ENCODE measurements at places on chromosomes 7 and 10.

DNA sequence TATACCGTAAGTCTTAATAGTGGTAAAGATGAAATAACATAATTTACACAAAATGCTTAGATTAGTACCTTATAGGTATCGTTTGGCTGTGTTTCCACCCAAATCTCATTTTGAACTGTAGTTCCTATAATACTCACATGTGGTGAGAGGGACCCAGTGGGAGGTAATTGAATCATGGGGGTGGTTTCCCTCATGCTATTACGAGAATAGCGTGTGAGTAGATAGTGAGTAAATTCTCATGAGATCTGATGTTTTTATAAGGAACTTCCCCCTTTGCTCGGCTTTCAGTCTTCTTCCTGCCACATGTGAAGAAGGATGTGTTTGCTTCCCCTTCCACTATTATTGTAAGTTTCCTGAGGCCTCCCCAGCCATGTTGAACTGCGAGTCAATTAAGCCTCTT, 426.3 kb upstream of the POT1 start:
- no peak for DNase-seq

GRCh38 chr10:109922358-109922975, 844 bp downstream of the XPNPEP1 start:
- peak; percentile 75 for DNase-seq

- DNase-seq, result no peak
These were observed 110.3 kb upstream of the ANLN start for GRCh38 chr7:36279200-36279925.

DNA sequence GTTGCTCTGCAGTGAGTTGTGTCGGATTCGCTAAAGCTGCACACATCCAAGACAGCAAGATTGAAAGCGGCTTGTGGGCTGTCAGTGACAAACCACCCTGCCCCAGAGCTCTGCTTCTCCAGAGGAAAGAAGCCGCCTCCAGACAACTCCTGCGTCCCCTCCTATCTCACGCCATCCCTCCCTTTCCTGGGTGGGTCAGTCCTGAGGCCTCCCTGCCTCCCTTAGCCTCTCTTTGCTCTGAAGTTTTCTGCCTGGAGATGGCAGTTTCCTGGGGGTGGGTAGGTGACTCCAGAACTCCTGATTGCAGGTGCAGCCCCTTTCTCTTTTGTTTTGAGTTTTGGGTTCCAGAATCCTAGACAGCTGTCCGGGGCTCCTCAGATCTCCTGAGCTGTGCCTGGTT, 78.7 kb downstream of the EMX2 start:
- no peak for DNase-seq

DNA sequence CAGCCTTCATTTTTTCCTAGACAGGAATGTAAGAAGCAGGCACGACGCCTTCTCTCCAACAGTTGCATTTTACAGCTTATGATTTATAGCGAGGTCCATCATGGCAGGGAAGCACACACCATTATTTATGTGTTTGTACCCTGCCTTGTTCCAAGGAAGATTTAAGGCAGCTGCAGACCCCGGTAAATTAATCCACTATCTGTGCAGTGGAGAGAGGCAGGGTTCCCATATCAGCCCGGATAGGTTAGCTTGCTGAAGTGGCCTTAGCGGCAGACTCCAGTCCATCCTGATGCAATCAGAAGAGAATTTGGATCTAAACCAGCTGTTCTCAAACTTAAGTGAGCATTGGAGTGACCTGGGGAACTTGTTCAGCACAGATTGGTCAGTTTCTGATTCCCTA, 359.4 kb downstream of the GALNT17 start:
- no peak for DNase-seq

GRCh38 chr10:31664803-31665202, 263.8 kb downstream of the ARHGAP12 start:
- no peak for DNase-seq

- DNase-seq, result no peak
These were observed 291.3 kb downstream of the PTEN start for GRCh38 chr10:88154596-88155250.

DNA sequence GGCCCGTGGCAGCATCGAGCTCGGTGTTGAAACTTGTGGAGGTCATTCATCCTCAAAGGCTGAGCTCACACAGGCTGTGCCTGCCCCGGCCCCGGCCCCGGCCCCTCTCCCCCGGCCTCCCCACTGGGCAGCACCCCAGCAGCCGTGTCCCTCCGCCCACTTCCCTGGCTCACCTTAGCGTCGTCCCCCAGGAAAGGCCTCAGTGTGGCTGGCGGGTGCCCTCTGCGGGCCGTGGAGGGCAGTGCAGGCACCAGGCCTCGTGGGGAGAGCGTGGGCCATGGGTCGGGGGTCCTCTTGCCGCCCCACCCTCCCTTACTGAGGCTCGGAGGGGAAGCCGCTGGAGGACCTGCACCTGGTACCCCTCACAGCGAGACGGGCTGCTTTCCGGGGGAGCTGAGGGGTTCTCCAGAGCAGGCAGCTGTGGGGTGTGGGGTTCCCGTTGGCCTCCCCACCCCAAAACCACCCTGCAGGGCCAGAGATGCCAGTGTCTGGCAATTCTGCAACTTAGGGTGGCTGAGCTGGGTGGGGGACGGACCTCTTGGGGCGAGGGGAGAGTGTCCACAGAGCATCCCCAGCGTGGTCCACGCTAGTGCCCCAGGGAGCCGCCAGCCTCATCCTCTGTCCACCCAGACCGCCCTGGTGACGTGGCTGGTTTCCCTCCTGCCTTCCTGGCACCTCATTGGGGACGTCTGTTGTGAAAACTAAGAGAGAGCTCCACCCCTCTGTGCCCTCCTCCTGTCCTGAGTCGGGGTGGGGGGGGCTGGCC, 44.2 kb upstream of the DPYSL4 start:
- peak; percentile 55 for DNase-seq

GRCh38 chr7:46982928-46983327, 599.0 kb downstream of the TNS3 start:
- no peak for DNase-seq

DNA sequence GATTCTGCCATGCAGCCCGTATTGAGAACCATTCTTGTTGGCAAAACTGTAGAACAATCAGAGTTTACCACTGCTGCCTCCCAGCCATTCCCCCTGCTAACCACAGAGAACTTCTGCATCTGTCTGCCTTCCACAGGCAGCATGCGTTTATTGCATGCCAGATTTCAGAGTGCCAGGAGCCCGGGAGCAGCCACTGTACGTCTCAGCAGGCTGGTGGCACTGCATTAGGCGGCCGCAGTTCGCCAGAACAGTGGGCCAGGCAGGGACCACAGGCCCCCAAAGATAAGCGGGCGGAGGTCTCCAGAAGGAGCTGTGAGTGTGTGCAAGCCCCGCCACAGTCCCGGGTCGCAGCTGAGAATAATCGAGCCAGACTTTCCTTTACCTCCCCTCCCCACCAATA, 31.8 kb downstream of the ZNF467 start:
- no peak for DNase-seq

DNA sequence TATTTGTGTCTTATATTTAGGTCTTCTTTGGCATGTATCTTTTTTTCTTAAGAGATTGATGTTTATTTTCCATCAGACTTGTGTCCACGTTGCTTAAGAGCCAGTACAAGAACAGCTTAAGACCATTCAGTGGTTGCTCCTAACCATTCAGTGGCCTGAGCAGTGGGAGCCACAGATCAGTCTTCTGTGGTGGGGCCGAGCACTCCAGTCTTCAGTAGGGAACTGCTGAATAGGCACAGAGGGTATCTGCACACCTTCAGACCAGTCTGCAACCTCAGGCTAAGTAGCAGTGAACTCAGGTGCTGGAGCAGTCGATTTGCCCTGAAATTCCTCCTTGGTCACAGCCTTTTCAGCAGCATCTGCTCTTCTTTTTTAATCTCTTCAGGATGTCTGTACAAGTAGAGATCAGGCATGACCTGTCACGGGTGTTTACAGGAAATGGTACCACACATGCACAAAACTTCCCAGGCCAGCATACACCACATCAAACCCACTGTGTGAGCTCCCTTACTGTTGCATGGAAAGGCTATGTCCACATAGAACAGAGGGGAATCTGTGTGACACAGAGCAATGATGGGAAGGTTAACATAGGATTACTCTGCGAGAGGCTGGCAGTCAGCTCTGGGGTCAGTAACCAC, 51.5 kb downstream of the FAM107B start:
- no peak for DNase-seq
